ENCODE measurements at places on chromosomes 6 and 20.

GRCh38 chr20:19947611-19948264, 69.4 kb upstream of the NAA20 start:
- DNase-seq, result no peak

DNA sequence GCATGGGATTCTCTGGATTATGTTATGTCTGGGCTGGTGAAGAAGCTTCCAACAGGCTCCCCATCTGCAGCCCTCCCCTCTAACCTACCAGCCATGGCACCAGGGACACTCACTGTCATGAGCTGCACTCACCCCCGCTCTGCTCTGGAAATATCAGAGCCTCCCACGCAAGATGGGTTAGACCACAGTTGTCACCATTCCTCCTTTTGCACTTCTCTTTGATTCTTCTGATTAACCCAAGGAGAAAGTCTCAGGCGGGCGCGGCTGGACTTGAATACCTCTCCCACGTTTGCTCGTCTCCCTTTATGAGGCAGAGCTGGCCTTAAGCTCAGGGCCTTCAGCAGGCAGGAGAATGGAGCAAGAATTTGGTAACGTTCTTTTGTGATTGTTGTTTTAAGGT, 128.1 kb downstream of the CEBPB start:
- DNase-seq, result no peak

GRCh38 chr6:15614277-15614676, 48.6 kb downstream of the DTNBP1 start:
- DNase-seq, result no peak

GRCh38 chr6:31728767-31729514, at the start of gene DDAH2:
Gene DDAH2 (minus strand): TSS chr6:31729299. CDS start chr6:31729161, 138 bp downstream.
- DNase-seq, result no peak

DNA sequence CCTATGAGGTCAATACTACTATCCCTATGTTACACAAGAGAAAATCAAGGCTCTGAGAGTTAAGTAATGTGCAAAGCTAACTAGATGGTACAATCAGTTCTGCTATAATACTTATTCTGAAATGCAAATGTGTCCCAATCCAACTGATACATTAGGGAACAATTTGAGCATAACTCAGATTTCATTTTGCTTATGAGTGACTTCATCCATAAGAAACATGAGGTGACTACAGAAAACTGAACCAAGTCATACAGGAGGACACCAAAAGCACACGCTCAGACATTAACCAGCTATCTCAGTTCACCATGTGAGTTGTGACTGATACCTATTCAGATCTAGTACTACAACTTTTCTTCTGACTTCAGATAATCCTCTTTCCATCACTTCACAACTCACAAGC, 179.9 kb upstream of the RUNX2 start:
- no peak for DNase-seq

DNA sequence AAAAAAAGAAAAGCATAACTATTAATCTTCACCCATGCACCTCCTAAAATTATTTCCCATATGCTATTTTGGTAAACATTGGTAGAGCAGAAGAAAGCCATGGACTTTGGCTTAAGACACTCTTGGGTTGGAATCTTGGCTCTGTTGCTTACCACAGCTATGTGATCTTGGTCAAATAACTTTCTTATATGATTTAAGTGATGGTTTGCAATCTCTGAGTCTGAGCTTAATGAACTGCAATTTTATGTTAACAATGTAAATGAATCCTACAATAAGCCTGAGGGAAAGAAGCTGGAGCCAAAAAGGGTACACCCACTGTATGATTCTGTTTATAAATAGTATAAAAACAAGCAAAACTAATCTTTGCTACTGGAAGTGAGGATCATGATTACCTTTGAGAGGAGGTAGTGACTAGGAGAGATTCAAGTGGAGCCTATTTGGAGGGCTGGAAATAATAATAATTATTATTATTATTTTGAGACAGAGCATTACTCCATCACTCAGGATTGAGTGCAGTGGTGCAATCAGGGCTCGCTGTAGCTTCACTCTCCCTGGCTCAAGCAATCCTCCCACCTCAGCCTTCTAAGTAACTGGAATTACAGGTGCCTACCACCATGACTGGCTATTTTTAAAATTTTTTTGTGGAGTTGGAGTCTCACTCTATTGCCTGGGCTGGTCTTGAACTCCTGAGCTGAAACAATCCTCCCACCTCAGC, 34.5 kb downstream of the ABRACL start:
- DNase-seq, result no peak

DNA sequence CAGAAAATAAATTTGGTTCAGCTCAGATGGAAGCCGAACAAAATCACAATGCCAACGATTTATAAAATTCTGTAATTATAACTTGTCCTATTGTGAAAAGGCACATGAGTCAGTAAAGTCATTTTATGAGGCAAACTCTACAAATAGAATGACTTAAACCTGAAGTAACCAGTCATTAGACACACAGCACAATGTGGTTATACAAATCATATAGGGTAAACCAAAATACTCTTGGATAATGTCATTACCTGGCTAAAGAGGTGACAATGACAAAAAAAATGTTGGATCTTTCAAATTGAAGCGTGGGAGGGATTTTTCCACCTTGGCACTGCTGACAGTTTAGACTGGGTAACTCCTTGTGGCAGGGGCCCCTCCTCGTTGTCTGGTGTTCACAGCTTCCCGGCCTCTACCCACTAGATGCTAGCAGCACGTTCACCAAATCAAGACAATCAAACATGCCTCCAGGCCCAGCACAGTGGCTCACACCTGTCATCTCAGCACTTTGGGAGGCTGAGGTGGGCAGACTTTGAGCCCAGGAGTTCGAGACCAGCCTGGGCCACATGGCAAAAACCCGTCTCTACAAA, 5.0 kb downstream of the ANKRD60 start:
- DNase-seq, result no peak

DNA sequence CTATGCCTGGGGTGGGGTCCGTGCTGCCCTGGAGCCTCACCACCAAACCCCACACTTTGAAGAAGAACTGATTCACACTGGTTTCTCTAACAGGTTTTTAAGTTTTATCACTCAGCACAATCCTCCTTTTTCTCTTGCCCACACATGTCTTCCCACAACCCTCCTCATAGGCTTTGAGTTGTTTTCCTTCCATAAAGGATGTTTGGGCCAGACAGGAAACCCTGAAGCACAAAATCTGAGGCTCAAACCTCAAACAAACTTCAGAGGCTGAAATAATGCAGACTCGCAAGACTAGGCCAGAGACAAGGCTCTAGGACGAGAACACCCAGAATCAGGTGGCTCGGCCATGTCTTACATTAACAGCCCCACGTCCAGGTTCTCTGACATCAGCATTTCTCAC, 35.3 kb downstream of the EZR start:
- DNase-seq, result no peak

- no peak for DNase-seq
Observed at GRCh38 chr6:160347259-160348222, 637 bp upstream of the SLC22A3 start.

DNA sequence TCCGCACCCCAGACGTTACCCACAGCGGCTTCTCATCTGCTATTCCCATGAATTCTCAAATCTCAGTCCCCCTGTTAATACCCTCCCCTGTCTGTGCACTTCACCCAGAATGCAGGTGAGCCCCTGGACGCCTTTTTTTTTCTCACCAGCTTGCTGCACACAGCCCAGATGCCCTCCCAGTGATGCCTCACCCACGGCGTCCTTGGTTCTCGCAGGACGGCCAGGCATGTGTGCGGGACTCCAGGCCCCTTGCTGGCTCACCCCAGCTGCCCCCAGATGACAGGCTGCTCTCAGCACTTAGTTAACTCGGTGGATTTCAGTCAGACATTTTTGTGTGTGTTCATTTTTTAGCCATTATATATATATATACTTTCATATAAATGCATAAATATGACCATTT, 25.4 kb upstream of the PI16 start:
- DNase-seq, result no peak

DNA sequence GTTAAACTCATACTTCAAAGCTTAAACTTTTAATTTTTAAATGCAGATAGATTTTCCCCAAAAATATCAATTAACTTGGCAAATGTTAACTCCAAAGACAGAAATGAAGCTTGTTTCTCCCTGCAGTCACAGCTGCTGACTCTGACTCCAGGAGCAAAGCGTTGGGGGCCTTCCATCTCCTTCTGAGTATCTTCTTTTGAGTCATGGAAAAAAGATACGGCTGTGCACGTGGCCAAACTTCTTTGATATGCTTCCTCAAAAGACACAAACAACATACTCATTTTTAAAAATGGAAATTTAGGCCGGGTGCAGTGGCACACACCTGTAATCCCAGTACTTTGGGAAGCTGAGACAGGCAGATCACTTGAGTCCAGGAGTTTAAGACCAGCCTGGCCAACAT, 28.3 kb downstream of the KIF16B start:
- DNase-seq, result no peak

DNA sequence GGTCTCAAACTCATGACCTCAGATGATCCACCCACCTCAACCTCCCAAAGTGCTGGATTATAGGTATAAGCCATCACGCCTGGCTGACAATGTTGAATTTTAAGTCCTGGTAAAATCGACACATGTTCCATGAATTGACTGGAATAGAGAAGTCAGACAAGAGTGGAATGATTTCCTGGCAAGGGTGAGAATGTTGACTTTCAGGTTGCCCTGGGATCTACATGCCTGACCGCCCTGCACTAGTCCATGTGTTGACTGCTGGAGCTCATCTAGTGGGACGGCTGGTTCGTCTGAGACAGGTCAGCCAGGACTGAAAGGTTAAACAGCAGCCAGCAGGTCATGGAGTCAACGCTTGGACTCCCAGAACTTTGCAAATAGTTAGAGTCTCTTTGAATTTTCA, 88.8 kb downstream of the SASH1 start:
- DNase-seq, result no peak
